Lung (tissue), 17 donors: ENCODE measurements at places on chromosomes 5 and 9.
A peak's percentile ranks its signal among the peaks of the same experiment; 100 is the strongest.

DNA sequence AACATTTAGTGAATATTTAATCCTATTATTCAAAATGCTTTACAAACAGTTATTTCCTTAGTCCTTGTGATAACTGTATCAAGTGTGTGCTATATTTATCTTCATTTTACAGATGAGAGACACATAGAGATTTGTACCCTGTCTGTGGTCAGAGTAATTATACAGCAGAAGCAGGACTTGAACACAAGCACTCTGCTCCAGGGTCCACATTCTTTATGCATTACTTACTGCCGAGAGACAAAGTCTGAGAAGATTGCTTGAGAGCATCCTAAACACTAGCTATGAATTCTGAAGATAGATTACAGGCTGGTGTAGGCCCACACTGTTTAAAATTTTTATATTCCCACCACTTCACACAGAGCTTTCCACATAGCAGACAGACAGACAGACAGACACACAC is 926.1 kb upstream of the DMAC1 start:
- no peak for DNase-seq

- no peak for DNase-seq
Observed at GRCh38 chr5:146082798-146083197, 22.6 kb downstream of the PLAC8L1 start.

DNA sequence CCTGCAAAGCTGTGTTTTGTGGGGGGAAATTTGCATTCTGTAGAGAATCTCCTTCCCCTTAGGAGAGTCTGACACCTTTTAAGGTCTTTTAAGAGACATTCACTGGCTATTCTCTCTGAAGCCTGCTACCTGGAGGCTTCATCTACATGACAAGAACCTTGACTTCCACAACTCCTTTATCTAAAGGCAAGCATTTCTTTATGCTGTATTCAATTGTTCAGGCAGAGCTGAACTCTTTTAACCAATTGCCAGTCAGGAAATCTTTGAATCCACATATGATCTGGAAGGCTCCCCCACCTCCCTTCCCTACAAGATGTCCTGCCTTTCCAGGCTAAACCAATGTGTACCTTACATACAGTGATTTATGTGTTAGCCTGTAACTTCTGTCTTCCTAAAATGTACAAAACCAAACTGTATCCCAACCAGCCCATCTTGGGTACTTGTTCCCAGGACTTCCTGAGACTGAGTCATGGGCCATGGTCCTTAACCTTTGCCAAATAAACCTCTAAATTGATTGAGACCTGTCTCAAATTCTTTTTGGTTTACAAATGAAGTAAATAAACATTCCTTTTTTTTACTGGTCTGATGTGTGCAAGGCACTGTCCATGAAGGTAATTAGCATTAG is 9.9 kb downstream of the C9orf85 start:
- DNase-seq: no peak

GRCh38 chr5:14298126-14298847 is 155.1 kb downstream of the TRIO start:
- DNase-seq: peak; percentile 87

DNA sequence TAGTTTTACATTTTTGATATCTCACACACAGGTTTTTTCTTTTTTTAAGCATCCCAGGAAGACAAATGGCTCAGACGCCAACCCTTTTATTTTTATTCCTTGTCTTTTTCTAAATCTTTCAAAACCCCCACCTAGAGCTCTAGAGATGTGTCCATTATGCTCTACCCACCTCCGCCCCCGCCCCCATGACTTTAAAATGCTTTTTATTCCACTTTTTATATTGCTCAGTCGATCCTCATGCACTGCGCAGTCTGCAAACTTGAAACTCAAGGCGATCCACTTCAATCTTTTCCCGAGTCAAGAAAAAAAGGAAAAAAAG is 411 bp upstream of the MAT2B start:
- no peak for DNase-seq

- no peak for DNase-seq
Observed at GRCh38 chr5:178419196-178419595, 171.0 kb downstream of the COL23A1 start.

- DNase-seq: peak; percentile 37
Observed at GRCh38 chr5:128774605-128775004, 190.7 kb upstream of the SLC27A6 start.

DNA sequence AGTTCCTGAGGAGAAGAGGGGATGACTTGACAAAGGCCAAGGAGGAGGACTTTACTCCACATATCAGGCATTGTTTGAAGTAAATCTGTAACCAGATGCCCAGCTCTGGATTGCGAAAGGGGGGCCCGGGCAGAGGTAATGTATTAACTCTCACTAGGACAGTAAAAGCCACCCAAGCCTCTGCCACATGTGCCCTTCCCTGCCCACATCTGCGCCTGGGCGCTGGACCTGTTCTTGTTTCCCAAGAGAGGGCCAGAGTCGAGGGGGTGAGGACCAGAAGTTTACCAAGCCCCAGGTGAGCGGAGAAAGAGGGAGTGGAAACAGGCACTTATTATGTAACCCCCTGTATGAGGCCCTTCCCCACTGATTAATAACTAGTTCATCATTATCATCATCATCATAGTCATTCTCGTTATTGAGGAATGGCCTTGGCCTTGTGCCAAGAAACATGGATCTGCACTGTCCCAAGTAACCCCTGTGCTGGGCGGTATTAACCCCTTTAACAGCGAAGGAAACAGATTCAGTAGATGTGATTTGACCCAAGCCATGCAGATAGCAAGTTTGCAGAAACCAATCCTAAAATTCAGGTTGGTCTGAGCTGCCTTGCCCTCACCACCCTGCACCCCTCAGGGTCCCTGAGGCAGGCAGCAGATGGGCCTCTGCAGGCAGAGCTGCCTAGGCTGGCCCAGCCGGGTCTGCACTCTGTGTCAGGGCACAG is at the start of gene SLC23A1:
TSS of gene SLC23A1 (minus strand) at position 23 of the 718 bp plus-strand sequence. CDS start 44 bp downstream, outside the sequence.
- no peak for DNase-seq

DNA sequence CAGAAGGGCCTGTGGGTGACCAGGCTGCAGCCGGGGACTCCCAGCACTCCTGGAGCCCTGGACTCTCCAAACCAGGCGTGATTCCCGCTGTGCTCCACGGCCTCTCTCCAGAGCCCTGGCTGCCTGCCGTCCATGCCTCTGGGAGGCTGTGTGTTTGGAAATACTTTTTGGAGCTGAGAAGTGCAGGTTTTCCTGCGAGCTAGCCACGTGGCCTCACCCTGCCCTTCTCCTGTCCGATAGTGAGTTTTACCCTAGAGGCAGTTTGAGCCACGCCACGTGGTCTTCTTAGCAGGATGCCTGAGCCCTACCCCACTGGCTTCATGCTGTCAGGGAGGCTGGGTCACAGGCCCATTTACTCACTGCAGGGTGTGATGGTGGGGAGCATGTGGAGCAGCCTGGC is 71.3 kb downstream of the COL5A1 start:
- DNase-seq: no peak

GRCh38 chr5:94977437-94977836 is 307.5 kb downstream of the MCTP1 start:
- no peak for DNase-seq

GRCh38 chr9:134325813-134326723 is at the start of gene RXRA:
TSS of gene RXRA (plus strand) at chr9:134326455. CDS start at chr9:134326632, 177 bp downstream.
- peak; percentile 94 for DNase-seq

GRCh38 chr5:66813306-66813705 is 217.1 kb downstream of the MAST4 start:
- DNase-seq: no peak

DNA sequence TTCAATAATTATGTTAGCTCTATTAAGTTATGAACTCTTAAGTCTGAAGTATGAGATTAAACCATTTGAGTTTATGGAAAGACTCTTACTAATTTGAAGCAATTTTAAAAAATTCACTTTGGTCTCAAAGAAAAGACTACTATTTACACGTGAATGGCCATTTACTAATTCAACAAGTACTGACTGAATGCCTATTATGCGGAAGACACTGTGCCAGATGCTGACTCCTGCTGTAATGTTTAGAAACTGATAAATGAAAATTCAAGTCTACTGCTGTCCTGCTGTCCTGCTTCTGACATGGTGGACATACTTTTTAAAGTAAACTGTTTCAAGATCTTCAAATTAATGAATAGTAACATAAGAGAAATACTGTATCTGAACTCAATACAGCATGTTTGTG is 116.2 kb downstream of the MPDZ start:
- no peak for DNase-seq

- no peak for DNase-seq
Observed at GRCh38 chr9:2210201-2210600, 195.1 kb downstream of the SMARCA2 start.

- no peak for DNase-seq
Observed at GRCh38 chr5:9452181-9452580, 93.7 kb downstream of the SEMA5A start.

DNA sequence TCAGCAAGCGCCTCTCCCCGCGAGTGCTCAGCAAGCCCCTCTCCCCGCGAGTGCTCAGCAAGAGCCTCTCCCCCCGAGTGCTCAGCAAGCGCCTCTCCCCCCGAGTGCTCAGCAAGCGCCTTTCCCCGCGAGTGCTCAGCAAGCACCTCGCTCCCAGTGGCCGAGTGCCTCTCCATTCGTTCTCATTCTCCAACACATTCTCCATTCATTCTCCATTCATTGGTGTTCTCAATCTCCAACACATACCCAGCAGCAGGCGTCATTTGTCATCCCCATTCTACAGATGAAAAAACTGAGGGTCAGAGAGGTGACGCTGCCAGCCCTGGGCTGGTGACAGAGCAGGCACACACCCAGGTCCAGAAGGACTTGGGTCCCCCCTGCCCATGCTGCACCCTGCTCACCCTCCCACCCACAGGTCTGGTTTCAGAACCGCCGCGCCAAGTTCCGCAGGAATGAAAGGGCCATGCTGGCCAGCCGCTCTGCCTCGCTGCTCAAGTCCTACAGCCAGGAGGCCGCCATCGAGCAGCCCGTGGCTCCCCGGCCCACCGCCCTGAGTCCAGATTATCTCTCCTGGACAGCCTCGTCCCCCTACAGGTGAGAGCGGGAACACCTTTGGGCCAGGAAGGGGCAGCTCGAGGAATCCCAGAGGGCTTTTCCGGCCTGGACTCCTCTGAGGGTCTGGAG is 32.5 kb downstream of the PTGES start:
- no peak for DNase-seq

- DNase-seq: peak; percentile 7
Observed at GRCh38 chr9:114006931-114007691, 71.0 kb downstream of the AMBP start.

- peak; percentile 13 for DNase-seq
Observed at GRCh38 chr9:22528485-22528884, 81.9 kb downstream of the DMRTA1 start.

DNA sequence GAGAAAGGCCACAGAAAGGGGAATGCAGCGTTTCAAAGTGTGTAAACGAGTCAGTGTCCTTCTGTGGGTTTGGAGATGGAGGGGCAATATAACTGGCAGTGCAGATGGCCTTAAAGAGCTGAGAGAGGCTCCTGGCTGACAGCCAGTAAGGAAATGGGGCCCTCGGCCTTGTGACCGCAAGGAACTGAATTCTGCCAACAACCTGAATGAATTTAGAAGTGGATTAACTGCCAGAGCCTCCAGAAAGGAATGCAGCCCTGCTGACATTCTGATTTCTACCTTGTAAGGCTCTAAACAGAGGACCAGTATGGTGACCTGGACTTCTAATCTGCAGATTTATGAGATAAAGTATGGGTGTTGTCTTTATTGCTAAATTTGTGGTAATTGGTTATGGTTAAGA is 17.5 kb upstream of the NREP start:
- peak; percentile 77 for DNase-seq

- DNase-seq: no peak
Observed at GRCh38 chr9:71213633-71214032, 92.2 kb upstream of the TRPM3 start.

- DNase-seq: no peak
Observed at GRCh38 chr5:131019111-131019510, 145.9 kb downstream of the HINT1 start.

DNA sequence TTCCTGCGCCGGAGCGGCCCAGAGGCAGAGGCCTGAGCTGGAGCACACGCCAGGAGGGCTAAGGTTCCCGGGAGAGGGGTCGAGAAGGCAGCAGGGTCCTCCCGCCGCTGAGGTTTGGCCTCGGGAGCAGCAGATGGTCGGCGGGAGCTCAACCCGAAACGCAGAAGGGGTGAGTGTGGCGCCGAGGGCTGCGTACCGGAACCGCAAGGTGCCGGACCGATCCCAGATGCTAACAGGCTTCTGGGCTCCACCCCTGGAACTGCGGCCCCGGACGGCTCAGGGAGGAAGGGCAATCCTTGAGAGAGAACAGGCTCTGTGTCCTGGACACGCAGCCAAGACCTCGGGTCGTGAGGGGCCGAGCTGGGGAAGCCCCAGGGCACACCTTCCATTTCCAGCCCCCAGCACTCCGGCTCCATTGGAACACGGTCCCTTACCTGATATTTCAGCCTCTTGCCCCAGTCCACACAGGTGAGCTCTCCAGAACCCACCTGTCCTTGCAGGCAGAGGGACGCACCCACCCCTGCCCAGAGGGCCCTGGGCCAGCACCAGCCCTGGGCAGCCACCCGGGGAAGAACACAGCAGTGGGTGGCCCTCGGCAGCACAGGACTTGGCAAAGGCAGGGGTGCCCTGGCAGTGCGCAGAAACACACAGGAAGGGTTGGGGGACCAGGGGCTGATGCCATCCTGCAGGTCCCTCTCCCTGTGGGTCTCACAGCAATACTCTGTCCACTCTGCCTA is 1.4 kb downstream of the LHX3 start:
- no peak for DNase-seq

GRCh38 chr5:56147659-56148230 is 85.4 kb downstream of the ANKRD55 start:
- DNase-seq: no peak

GRCh38 chr9:93669116-93669957 is 93.0 kb downstream of the PHF2 start:
- DNase-seq: no peak

DNA sequence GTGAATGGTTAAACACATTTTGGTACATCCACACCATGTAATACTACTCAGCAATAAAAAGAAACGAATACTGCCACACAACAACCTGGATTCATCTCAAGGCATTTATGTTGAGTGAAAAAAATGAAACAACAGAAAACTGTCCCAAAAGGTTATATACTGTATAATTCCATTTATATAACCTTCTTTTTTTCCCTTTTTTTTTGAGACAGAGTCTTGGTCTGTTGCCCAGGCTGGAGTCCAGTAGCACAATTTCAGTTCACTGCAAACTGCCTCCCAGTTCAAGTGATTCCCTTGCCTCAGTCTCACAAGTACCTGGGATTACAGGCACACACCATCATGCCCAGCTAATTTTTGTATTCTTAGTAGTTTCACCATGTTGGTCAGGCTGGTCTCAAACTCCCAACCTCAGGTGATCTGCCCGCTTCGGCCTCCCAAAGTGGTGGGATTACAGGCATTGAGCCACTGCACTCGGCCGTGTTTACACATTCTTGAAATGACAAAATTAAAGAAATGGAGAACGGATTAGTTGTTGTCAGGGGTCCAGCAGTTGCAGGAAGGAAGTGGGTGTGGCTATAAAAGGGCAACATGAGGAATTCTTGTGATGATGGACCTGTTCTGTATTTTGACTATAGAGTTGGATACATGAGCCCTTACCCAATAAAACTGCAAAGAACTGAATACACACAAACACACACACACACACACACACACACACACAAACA is 17.4 kb downstream of the PPP6C start:
- DNase-seq: peak; percentile 48

DNA sequence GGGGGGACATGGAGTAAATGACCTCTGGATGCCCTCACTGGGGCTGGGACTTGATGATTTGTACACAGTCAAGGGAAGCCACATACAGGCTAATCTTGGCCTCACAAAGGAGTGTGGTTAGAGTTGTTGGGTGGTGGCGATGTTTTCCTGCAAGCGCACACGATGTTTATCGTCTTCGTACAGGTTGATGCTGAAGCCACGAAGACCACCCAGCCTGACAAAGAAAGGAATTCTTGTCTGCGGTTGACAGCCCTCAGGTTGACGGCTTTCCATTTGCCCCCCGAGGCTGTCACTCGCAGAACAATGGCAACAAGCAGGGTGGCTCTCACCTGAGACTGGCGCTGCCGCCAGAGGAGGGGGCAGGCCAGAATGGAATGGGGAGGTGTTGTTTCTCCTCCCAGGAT is 14.1 kb upstream of the XPA start:
- DNase-seq: no peak
